Fibroblast of skin of scalp (primary cell): ENCODE measurements at places on chromosomes 4 and X.

DNA sequence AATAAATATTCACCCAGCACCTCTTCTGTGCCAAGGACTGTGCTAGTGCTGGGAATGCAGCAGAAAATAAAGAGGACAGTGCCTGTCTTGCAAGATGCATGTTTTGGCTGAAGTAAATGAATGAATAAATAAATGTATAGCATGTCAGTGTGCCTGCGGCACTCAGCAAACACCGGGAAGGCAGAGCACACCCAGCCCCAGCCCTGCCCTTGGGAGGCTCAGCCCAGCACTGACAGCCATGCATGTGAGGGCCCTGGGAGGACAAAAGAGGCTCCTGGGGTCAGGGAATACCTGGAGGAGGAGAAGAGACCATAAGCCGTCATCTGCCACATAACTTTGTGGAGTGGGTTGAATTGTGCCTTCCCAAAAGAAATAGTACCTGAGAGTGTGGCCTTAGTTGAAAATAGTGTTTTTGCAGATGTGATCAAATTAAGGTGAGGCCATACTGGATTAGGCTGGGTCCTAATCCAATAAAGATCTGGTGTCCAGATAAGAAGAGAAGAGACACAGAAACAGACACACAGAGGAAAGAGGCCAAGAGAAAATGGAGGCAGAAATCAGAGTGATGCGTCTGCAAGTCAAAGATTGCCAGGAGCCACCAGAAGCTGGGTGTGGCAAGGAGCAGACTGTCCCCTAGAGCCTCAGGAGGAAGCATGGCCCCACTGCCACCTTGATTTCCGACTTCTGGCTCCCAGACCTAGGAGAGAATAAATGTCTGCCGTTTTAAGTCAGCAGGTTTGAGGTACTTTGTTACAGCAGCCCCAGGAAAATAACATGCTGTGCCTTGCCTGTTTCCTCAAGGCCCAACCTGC lies 16.3 kb downstream of the C4orf50 start:
- DNase-seq, result no peak

DNA sequence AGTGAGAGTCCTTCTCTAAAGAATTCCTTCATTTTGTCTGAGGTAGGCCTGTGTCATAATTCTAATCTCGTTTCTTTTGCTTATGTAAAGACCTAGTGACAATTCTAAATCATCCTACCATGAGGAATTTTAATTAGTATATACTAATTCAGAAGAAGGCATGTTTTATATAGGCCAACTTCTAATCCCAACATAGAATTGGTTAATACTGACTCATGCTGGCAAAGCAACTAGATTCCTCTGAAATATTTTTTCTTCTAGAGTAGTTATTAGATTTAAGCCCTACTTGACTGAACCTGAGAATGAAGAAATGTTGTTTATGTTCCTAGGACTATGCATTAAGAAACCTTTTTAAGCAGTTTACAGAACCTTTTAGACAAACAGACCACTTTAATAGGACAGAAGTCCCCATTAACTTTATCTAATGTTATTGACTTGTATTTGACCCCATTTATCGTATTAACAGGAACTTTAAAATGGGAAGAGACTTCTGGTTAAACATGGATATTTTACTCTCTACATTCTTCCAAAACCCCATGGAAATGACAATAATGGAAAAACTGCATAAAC lies 56.1 kb upstream of the EIF1AX start:
- DNase-seq, result peak; percentile 8

GRCh38 chr4:15035159-15035558 lies 32.9 kb downstream of the CPEB2 start:
- no peak for DNase-seq

DNA sequence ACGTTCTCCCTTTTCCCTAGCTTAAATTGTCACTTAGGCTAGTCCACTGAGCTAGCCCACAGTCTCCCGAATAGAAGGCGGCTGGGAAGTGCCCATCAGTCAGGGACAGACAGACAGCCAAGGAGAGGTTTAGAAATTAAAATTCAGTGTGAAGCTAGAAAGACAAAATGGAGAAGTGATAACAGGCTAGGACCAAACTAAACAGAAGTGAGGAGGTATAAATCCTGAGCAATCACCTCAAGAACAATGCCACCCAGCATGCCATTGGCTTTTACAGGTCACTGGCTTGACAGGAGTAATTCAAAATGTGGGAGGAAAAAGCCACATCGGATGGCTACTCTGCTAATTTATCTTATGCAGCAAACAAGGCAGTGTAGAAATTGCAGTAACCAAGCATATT lies 138.9 kb downstream of the MAPK10 start:
- no peak for DNase-seq

- no peak for DNase-seq
These were observed 96.7 kb upstream of the FTHL17 start for GRCh38 chrX:31168551-31168950.
